Cerebellar nuclear complex (tissue), 1 donor: ENCODE measurements at places on chromosomes 7 and 10.

DNA sequence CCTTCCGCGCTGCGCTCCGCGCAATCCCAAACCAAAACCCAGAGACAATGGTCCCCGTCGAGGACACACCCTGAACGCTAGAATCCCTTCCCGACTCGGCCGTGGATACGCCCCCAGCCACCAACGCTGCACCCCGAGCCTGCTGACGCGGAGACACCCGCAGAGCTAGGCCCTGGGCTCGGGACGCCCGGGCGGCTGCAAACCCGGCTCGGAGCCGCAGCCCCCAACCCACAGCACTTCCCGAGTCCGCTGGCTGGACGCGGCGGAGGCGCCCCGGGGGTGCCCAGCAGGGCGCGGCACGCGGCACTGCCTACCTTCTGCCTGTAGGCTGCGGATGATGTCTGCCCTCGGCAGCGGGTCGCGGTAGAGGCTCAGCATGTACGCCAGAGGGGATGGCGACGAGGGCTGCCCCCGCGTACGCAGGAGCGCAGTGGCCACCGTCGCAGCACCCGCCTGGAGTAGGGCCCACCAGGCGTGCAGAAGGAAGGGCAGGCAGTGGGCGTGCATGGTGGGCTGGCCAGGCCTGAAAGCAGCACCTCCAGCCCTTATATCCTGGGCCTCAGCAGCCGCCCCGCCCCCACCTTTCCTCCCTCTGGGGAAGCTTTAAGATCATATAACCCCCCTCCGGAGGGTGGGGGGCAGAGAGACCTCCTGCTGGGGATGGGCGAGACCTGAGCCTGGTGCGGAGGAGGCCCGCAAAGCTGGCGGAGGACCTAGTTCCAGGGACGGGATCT lies at the start of gene NODAL:
NODAL (minus strand) TSS at position 521 of the 734 bp plus-strand sequence; CDS start at position 507, 14 bp downstream.
- DNase-seq = no peak

- no peak for DNase-seq
These were observed 31.6 kb downstream of the TRIM8 start for GRCh38 chr10:102675666-102676533.

GRCh38 chr10:98619446-98619845 lies 172.7 kb upstream of the HPS1 start:
- DNase-seq = no peak

- DNase-seq = no peak
These were observed 39.0 kb downstream of the TET1 start for GRCh38 chr10:68598978-68599770.

GRCh38 chr7:33276325-33276724 lies 147.0 kb downstream of the BBS9 start:
- DNase-seq = no peak

GRCh38 chr10:99532687-99533495 lies at the start of gene NKX2-3:
TSS of gene NKX2-3 (plus strand) at chr10:99532942. CDS start at chr10:99533132, 190 bp downstream.
- no peak for DNase-seq

GRCh38 chr7:36207451-36208291 lies 54.6 kb downstream of the EEPD1 start:
- DNase-seq = no peak

GRCh38 chr10:26574783-26575182 lies 122.7 kb upstream of the PDSS1 start:
- DNase-seq = no peak

DNA sequence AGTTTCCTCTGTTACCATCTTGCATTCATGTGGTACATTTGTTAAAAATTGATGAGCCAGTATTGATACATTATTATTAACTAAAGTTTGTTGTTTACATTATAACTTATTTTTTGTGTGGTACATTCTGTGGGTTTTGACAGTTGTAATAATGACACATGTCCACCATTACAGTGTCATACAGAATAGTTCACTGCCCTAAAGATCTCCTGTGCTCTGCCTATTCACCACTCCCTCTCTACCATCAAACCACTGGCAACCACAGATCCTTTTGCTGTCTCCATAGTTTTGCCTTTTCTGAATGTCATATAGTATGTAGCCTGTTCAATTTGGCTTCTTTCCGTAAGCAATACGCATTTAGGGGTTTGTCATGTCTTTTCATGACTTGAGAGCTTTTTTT lies 156.9 kb downstream of the PHF14 start:
- no peak for DNase-seq

DNA sequence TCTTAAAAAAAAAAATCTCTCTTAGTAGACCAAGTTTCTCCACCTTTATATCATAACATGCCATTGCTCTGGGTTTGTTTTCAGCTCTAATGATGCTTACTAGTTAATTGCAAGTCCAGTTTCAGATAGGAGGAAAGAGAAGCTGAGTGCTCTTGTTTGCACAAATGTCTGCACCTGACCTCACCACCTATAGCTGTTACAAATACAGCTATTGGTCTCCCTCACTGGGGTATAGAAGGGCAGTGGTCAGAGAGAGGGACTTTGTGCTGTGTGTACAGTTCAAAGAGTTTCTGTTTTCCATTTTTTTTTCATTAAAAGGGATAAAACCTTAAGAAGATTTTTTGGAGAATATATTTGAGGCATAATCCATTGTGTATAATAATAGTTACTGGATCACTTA lies 52.7 kb downstream of the TAS2R16 start:
- no peak for DNase-seq

- DNase-seq = no peak
These were observed 95.3 kb downstream of the HOXA1 start for GRCh38 chr7:27000496-27000895.

- DNase-seq = no peak
These were observed 1.4 kb upstream of the RBP3 start for GRCh38 chr10:47346581-47347302.

GRCh38 chr7:21547501-21547900 lies 4.7 kb downstream of the DNAH11 start:
- DNase-seq = no peak

- DNase-seq = no peak
These were observed 80.7 kb downstream of the INHBA start for GRCh38 chr7:41621953-41622831.

GRCh38 chr7:2126621-2127020 lies 106.1 kb downstream of the MAD1L1 start:
- DNase-seq = no peak

- DNase-seq = no peak
These were observed at the start of gene PLXDC2 for GRCh38 chr10:19816411-19817230. TSS of gene PLXDC2 (plus strand) at chr10:19816432.

DNA sequence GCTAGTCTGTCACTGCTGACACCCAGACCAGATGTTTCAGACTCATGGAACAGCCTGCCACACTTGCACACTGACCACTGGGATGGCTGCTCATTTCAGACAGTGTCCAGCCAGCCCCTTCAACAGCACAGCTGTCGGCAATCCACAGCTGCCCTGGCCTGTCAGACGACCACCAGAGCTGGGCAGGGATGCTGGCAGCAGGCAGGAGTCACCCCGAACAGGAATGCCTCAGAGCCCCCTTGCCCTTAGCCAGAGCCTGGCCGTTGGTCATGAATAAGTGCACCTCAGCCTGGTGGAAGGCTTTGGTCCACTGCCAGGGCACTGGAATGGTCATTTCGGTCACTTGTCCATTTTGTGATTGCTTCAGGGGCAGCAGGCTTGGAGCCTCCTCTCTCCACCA lies 149.6 kb upstream of the TCERG1L start:
- no peak for DNase-seq

DNA sequence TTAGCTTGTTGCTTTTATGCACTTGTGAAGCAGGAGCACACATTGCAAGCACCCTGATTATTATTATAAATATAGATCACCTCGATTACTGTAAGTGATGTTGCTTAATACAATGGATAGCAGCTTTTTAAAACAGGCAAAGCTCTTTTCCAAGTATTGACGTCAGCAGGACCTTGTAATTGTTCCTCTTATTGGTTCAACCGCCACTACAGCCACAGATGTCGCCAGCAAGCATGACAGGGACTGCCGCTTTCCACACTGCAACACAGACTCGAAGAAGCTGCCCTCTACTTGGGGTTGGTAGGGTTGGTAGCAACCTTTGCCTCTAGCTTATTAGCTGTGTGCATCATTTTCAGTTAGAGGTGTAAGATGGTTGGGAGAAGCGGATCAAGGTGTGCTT lies 167.6 kb downstream of the ZNF365 start:
- no peak for DNase-seq

DNA sequence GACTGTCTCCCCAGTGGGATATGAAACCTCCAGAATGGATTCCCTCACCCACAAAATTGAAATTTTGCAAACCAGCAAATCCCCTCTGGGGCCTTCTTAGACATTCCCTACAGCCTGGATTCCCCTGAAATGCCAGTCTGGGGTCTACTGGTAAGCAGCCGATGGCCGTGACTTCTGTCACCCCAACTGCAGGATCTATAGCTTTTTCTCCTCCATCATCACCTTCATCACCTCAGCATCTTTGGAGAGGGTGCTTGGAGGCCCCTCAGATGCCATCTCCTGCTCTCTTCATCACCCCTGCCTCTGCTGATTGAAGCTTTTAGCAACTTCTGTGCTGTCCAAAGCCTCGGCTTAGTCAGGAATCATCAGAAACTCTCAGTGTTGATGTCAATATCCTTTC lies 2.6 kb upstream of the KCNMA1 start:
- DNase-seq = no peak

- no peak for DNase-seq
These were observed 39.0 kb downstream of the CCDC3 start for GRCh38 chr10:12962556-12962955.

DNA sequence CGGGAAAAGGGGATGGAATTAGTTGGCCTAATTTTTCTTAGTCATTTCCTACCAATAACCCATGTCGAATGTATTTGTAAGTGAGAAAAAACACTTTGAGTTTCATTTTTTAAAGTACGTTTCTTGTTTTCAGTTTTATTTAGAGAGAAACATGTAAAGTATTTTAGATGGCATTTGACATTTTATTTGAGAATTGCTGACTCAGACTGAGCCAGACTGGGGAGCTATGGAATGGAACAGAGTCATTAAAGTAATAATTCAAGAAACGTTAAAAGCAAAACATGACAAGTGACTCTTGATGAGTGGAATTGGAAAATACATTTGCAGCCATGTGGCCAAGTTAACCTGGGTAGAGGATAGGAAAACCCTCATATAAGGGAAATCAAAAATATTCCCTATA lies 286.1 kb upstream of the NPSR1 start:
- DNase-seq = no peak

- DNase-seq = no peak
These were observed 147.1 kb upstream of the GDF10 start for GRCh38 chr10:47152861-47153349.

- no peak for DNase-seq
These were observed 54.5 kb downstream of the PARD3 start for GRCh38 chr10:34760606-34761005.

DNA sequence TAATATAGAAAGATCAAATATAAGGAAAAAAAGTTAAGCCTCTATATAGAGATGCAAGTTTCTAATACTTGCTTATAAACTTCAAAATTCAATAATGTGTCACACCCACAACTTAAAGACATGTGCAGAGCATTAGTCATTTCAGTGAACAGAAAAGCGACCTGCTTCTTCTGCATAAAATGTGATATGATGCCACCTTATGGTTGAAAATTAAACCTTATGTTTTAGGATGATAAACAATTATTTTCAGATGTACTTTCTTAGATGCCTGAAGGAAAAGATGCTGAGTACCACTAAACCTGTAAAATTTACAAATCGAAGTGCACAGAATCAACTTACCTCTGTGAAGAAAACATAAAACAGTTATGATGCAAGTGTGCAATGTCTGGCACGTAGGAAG lies 96.0 kb downstream of the MTERF1 start:
- DNase-seq = no peak

DNA sequence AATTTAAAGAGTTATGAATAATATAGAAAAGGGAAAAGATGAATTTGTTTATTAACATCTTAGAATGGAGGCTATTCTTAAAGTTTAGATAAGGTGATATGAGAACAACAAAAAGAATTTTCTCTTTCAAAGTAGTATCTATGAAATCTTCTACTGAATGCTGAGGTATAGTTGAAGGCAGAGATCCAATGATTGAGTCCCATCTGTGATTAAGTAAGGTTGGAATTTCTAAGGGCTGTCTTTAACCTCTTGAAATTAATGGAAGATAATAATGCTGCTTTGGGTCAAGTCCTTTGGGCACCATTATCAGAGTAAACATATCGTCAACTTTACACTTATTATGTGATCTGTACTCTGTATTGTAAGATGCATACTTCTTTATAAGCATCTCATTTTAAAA lies 307.9 kb downstream of the PRKG1 start:
- DNase-seq = no peak

GRCh38 chr7:12638851-12639456 lies 48.5 kb upstream of the ARL4A start:
- DNase-seq = no peak

- DNase-seq = no peak
These were observed 44.6 kb downstream of the VSTM4 start for GRCh38 chr10:49070701-49071100.

DNA sequence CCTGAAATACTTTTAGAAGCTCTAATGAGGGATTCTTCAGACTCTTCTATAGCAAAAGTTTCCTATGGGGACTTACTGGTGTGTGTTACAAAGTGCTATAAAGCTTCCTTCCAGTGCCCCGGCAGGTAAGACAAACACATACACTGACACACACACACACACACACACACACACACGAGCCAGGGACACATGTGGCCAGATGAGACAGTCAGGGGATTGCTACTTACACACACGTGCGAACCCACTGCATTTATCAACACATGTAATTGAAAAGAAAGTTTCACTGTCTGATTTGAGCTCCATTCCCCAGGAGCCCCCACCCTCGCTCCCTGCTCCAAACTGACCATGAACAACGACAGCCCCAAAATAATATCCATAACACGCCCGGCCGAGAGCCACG lies 119.8 kb downstream of the PRPF18 start:
- no peak for DNase-seq

GRCh38 chr10:93850031-93851015 lies 43.5 kb upstream of the SLC35G1 start:
- no peak for DNase-seq

DNA sequence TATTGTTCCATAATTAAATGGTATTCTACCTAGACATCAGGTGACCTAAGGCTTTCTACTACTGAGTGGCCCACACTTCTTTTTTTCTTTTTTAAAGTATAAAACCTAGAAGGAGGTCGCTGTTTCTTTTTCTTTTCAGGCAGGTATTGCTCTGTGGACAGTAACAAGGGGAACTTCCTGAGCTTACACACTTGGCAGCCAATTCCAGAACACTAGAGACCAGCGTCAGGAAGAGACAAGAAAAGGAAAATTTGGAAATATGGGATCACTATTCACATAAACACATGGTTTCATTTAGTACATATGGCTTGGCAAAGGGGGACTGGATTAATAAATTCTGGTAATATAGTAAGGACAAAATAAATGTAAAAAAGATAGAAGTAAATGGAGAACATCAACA lies 141.9 kb downstream of the RSU1 start:
- DNase-seq = no peak
